ENCODE measurements at places on chromosomes 1 and 21.

GRCh38 chr1:230280906-230281413 lies 145.2 kb downstream of the PGBD5 start:
- no peak for DNase-seq

DNA sequence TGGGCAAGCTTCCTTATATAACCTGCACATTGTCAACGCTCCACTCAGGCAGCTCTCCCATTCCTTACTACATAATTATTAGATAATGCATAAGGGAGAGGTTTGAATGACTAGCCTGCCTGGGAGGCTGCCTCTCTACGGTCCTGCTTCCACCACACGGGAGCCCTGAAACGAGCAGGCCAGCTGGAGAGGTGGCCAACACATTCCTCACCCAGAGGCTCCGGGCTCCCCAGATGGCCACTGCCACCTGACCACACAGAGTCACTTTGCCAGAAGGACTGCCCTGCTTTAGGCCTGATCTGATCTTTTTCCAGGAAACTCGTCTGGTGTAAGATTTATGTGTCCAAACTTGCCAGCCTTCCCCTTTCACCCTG lies 27.9 kb downstream of the HIVEP3 start:
- no peak for DNase-seq

DNA sequence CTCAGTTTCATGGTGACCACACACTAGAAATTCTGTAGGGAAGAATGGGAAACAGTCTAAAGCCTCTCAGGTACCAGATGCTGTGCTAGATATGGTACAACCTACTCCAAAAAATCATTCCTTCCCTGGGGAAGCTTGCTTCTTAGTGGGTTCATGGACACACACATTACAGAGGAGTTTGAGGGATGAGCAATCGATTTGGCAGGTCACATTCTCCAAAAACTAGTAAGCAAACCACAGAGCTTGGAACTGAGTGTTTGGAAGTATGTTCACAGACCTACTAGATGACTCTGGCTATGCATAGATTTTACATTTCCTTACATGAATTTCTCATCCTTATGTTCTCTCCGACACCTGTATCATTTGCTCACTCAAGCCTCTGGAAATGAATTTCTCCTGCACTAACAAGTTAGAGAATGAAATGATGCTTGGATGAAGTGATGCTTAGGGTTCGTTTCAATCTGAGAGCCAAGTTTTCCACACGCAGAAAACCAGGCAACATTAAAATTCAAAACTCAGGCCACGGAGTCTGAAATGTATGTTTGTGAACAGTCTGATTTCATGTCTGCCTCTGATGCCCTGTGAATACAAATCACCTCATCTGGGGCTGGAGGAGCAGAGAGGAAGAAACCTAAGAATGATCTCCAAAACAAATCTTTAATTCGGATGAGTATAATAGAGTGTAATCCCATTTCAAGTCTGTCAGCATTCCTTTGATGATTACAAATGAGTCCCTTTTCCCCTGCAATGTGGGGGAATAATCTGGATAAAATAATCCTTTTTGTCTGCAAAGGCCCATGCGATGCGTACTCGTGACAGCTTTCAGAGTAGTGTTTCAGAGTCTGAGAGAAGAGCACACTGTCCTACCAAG lies 11.0 kb downstream of the EVA1C start:
- DNase-seq, result no peak

DNA sequence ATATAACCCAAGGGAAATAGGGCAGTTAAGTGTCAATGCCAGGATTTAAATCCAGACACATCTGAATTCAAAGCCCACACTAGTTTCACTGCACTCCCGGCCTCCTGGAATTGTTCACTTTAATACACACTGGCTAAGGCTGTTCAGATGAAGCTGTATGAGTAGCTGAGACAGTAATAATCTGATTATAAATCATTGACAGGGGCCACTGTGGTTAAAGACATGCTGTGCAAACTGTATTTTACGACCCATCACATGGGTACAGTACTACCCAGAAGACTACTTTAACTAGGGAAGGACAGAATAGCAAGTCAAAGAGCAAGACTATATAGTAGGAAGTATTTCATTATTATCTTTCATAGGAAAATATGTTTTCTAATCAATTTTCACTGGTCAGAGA lies 16.1 kb upstream of the NTNG1 start:
- DNase-seq, result no peak

DNA sequence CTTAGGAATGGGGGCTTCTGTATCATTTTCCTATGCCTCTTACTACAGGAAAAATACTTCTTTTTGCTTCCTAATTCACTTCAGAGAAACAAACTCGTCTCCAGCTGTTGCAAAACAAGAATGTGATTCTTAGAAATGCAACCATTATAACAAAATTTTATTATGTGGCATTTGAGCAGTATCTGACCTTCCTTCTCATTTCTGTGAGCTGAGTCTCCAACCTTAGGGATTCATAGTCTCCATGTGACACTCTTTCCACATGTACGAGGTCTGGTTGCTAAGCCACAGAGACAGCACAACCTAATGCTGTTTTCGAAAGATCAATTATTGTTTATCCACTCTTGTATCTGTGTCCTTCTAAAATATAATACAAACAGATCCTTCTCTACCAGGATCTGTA lies 75.3 kb upstream of the RGS4 start:
- no peak for DNase-seq

GRCh38 chr21:31618696-31619430 lies 40.6 kb upstream of the SOD1 start:
- no peak for DNase-seq

GRCh38 chr1:23555986-23556634 lies 3.2 kb downstream of the ID3 start:
- DNase-seq, result no peak

DNA sequence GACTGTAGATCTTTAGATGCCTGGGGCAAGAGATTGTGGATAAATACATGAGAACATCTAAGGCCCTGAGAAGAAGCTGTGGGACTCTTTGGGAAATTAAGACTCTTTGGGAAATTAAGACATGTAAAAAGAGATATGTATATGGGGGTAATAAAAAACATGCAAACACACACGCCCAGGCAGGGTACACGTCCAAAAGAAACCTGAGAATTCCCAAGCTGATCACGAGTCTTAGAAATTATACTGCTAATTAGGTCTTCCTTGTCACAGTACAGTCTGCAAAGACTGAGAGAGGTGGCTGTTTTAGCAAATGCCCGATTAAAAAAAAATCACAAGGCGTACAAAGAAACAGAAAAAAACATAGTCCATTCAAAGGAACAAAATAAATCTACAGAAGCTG lies 39.3 kb upstream of the ERO1B start:
- DNase-seq, result no peak

DNA sequence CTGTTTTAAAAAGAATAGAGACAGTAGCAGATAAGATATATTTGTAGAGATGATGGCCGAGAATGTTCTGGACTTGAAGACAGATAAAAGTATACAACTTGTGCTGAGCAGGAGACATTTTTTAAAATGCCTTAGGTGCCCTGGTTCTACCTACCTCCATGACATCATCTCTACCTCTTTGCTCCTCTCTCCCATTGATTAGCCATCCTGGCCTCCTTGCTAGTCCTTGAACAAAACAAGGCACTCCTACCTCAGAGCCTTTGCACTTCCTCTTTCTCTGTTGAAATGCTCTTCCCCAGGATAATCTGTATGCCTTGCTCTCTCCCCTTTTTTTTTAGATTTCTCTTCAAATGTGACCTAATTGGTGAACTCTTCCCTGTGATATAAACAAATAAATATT lies 92.6 kb upstream of the MAGI3 start:
- DNase-seq, result no peak

All from GM12864 (cell line).